Fibroblast of the conjunctiva (primary cell): ENCODE measurements at places on chromosomes 12 and 14.

GRCh38 chr14:58699681-58700205, 62.0 kb downstream of the DACT1 start:
- DNase-seq: no peak

DNA sequence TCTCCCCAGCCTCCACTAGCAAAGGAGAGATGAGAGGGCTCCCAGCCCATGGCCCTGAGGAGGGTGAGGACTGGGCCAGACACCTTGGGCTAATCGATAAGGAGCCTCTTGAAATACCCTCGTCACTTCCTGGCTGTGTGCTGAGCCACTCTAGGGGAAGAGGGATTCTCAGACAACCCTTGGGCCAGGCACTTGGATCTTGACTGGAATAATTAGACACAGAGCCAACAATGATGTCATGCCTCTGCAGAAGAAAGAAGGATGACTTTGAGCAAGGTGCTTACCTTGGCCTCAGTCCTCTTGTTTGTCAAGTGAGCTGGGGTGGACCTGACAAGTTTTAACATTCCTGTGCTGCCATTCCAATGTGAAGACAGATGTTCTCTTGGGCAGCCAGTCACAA, 83.1 kb downstream of the LRRC74A start:
- DNase-seq: no peak

DNA sequence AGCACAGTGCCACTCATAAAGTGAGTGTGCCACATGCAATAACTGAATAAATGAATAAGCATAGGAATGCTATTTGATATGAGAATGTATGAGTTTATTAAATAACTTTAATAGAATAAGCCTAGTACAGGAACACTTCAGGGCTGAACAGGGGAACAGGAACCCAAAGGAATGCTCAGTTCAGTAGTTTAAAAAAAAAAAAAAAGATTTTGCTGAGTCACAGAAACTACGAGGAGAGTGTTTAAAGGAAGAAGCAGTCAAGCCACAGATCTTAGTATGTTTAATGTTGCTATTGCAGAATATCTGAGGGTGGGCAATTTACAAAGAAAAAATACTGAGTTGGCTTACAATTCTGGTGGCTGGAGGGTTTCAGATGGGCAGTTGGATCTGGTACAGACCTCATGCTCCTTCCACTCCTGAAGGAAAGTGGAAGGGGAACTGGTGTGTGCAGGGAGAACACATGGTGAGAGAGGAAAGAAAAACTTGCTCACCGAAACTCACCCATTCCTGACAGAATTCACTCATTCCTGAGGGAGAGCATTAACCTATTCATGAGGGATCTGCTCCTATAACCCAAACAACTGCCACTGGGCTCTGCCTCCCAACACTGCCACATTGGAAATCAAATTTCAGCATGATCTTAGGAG, 880.3 kb upstream of the MGAT4C start:
- peak; percentile 21 for DNase-seq

DNA sequence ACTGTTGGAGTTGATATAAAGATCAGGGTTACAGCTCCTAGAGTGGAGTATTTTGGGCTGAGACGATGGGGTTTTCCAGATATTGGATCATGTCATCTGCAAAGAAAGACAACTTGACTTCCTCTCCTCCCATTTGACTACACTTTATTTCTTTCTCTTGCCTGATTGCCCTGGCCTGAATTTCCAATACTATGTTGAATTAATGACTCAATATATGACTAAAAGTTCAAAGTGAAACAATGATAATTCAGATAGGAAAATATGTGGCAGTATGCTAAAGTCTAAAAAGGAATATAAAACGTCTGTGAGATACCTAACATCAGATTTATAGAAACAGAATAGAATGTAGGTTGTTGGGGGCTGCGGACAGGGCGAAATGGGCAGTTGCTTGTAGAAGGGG, 72.2 kb downstream of the BHLHE41 start:
- no peak for DNase-seq

DNA sequence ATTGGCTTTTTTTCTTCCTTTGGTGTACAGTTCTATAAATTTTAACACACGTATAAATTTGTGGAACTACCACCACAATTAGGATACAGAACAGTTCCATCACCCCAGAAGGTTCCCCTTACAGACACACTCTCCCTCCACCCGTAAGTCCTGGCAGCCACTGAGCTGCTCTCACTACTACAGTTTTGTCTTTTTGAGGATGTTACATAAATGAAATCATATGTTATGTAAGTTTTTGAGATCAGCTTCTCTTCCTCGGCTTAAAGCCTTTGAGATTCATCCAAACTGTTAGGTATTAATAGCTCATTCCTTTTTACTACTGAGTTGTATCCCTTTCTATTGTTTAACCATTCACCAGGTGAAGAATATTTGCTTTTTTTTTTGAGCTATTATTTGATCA, 74.3 kb upstream of the SLC24A4 start:
- DNase-seq: no peak

GRCh38 chr12:107844312-107844921, 69.9 kb downstream of the ASCL4 start:
- DNase-seq: no peak

DNA sequence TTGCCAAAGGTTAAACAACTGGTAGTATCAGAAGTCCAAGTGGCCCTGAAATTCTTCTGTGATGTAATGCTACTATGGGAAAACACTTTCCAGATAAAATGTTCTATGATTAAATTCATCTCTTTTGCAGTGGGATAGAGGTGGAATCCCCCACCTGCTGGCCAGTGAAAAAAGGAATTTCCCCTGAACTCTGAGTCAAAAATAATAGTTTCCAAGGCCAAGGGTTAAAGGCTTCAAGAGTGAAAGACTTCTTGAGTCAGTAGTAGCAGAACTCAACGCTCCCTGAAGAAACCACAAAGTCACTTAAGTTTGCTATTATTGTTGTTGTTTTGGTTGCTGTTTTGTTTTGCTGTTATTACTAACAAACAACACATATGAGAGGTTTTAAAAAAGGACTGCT, 330.8 kb downstream of the SOX5 start:
- DNase-seq: no peak

- DNase-seq: no peak
Measured at GRCh38 chr12:115687094-115687493, 590.4 kb downstream of the MED13L start.

DNA sequence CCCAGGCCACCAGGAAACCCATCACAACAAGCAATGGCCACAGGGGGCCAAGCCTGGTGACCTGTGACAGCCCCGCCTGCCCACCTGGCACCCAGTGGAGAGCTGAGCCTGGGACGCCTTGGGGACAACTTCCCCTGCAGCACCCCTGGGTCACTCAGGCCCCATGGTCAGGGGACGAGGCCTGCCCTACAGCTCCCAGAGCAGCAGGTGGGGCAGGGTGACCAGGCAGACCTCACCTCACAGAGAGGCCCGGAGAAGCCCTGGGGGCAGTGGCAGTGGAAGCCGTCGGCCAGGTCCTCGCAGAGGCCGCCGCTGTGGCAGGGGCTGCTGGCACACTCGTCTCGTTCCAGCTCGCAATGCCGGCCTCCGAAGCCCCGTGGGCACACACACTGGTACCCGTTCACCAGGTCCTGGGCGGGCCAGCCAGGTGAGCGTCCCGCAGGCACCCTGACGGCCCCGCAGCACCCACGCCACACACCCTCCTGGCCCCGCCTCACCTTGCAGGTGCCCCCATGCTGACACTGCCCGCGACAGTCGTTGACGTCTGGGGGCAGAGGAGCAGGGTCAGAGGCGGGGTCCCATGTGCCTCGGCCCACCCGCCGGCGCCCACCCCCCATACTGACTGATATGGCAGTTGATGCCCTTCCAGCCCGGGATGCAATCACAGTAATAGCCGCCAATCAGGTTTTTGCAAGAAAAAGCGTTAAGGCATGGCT, 18.1 kb downstream of the JAG2 start:
- no peak for DNase-seq
